G401 (cell line): ENCODE measurements at places on chromosomes 5 and 9.
A peak's percentile ranks its signal among the peaks of the same experiment; 100 is the strongest.

- DNase-seq = no peak
Observed at GRCh38 chr5:112154940-112155686, 264.0 kb downstream of the EPB41L4A start.

DNA sequence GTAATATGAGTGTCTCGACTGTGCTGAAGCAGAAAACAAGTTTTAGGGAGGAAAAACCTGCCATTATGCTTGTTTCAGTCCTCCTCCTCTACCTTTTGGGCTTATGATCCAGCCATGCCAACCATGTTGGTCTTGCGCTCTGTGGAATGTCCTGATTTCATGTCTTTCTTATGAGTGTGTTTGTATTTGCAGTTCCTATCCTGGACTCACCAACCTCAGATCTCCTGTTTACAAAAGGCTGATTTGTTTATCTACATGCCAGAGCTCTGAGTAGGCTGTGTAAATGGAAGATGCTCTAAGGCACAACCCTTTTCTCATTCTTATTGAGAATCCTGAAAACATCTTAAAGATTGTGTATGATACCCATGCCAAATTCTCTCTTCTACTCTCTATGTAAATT lies 138.6 kb downstream of the ARHGEF28 start:
- DNase-seq = no peak

DNA sequence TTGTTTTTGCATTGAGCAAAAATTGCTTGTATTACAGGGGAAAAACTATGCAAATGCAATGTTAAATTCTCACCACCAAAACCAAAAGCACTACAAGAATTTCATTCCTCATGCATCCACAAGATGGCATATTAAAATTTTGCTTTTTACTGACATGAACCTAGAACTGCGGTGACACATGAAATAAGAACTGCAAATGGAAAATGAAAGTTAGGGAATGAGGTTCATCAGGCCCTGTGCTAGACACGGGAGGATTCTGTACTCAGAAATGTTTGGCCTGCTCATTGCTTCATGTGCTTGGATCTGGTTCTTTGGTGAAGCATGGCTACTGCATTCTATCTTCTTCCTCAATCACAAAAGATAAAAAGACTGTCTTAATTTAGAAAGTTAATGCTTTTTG lies 9.1 kb upstream of the RFK start:
- peak; percentile 60 for DNase-seq

- DNase-seq = peak; percentile 99
Observed at GRCh38 chr9:133731876-133732638, 6.1 kb downstream of the SARDH start.

DNA sequence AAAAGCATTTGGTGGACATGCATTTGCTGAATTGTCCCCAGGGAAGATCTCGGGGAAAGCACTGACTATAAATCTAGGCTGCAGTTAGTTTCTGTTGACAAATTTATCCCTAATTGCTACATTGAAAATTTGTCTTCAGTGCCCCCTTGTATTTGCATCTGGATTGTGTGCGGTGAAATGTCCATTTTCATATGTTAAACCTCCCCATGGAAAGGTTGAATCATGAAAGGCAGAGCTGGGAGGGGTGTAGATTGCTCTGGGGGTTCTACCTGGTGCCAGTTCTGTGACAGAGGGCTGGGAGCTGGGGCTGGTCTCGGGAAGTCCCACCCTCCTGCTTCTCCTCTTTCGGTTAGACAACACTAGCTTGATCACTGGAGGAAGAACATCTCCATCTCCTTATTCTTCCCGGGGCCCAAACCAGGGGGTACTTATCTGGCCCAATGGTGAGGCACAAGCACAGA lies 101.9 kb downstream of the GADD45G start:
- DNase-seq = no peak

DNA sequence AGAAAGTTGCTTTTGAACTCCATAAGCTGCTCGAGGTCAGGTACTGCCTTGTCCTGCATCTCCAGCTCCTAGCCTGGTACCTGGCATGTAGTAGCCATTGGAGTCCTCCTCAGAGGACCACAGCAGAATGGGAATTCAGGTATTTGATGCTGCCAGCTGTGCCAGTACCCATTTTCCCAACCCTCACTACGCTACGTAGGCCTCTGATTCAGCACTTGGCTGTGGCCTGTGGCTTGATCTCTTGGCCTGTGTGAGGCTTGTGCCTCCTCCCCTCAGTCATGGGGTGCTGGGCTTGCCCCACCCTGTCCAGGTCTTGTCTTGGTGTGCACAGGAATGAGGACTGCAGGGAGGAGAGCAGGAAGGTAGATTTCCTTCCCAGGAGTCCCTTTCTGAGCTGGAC lies 11.8 kb downstream of the OTULIN start:
- DNase-seq = no peak

- DNase-seq = no peak
Observed at GRCh38 chr9:13970018-13970417, 343.9 kb downstream of the NFIB start.

DNA sequence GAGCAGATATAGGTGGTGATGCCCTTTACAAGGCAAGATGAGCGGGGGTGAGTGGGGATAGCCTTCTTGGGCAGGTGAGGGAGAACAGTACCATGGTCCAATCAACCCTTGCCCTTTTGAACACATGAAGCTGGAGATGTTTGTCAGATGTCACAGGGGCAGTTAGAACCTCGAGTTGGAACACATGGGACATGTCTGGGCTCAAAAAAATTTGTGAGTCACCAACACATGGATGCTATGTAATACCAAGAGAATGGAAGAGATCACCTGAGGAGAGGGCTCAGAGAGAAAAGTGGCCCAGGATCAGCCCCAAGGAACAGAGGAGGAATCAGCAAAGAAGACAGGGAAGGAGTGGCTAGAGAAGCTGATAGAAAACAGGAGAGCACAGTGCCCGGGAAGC lies 4.7 kb downstream of the PHYKPL start:
- DNase-seq = no peak

DNA sequence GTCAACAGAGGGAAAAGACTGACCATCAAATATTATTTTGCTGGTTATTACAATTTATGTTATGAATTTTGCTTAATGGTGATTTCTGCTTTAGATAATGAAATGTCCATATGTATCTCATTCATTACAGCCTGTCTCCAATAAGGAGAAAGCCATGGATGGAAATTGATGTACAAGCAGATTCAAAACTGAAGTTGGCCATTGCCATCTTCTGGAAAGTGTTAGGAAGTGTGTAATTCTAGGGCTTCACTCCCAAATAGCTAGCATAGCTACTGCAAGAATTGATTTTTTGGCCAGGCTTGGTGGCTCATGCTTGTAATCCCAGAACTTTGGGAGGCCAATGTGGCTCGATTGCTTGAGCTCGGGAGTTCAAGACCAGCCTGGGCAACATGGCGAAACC lies 45.8 kb downstream of the DYNC2I2 start:
- DNase-seq = no peak
